NT2/D1 (cell line): ENCODE measurements at places on chromosomes 2 and 18.

GRCh38 chr2:177812713-177813396, 259.7 kb downstream of the PDE11A start:
- DNase-seq = no peak

DNA sequence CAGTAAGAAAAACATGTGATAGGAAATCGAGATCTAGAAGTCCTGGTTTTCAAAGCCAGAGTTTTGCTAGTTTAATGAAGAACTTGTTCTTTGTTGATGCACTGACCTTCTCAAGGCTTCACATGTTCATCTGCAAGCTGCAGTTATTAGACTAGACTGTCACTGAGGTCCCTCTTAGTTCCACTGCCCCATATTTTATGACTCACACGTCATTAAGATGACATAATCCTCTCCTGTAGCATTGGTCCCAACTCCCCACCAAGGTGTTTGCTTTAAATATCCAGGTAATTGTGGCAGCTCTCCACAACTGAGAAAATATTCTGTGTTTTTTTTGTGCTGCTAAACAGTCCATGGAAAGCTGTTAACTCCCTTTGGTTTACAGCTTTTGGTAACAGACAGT, 149.7 kb downstream of the MREG start:
- DNase-seq = no peak

GRCh38 chr2:65026154-65026553, 30.1 kb upstream of the CEP68 start:
- DNase-seq = no peak

GRCh38 chr18:5982332-5982731, 87.0 kb upstream of the TMEM200C start:
- DNase-seq = no peak

- DNase-seq = no peak
Observed at GRCh38 chr2:177244244-177244771, 20.2 kb downstream of the NFE2L2 start.

GRCh38 chr2:113376253-113376912, 61.1 kb upstream of the ZNG1B start:
- no peak for DNase-seq

GRCh38 chr2:46025081-46025480, 272.1 kb upstream of the EPAS1 start:
- DNase-seq = no peak

GRCh38 chr2:192194265-192194865, 368 bp downstream of the TMEFF2 start:
- DNase-seq = no peak

- no peak for DNase-seq
Observed at GRCh38 chr2:85601771-85602475, 575 bp downstream of the TMEM150A start.

- DNase-seq = no peak
Observed at GRCh38 chr2:160278879-160279177, 78.8 kb upstream of the ITGB6 start.

- DNase-seq = no peak
Observed at GRCh38 chr2:128317181-128317898, 1.3 kb downstream of the HS6ST1 start.

DNA sequence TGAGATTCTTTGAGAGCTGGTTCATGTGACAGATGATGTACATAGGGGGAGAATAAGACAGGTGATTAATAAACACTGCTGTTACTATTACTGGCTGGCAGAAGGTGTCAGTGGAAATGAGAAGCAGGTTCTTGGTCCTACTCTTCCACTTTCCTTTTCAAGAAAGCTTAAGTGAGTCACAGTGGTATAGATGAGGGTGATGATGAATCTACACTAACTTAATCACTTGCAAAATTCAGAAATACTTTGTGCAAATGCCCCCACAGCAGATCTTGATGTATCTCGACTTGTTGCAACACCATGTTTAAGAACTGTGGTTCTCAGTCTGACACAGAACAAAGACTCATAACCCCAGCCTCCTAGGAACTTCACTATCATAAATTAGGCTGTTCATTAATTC, 35.9 kb upstream of the MGAT5 start:
- DNase-seq = no peak

DNA sequence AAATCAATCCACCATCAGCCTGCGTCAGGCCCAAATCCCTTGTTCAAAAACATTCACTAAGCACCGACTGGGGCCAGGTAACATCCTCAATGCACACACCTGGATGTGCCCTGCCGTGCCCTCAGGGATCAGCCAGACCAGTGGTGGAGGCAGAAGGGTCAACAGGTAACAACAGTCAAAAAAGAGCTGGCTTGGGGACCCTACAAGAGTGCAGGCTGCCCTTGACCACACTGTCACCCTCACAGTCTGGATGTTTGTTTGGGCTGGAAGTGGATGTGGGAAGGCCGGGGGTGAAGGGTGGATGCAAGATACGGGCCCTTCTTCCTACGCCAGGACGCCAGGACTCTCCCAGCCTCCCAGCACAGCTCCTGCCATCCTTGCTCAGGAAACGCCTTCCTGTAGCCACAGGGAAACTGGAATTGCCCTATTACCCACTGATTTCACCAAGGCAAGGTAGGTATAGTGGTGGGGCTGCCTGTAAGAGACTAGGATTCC, 2.7 kb downstream of the BIN1 start:
- DNase-seq = no peak

- peak; percentile 49 for DNase-seq
Observed at GRCh38 chr2:188456114-188456909, 164.6 kb downstream of the GULP1 start.

DNA sequence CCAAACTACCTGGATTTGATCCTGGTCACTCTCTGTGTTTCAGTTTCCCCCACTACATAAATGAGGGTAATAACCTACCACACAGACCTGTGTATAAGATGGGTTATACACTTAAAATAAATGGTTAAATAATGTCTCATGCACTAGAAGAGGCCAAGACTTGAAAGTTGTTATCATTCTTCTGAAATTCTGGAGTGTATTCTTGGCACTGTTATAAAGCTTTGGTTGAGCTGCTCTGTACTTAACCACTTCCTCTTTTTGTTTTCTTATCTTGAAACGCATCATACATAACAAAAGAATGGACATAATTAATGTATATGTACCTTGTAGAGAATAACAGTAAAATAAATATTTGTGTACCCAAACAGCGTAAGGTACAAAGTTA, 281.0 kb downstream of the AFF3 start:
- no peak for DNase-seq

DNA sequence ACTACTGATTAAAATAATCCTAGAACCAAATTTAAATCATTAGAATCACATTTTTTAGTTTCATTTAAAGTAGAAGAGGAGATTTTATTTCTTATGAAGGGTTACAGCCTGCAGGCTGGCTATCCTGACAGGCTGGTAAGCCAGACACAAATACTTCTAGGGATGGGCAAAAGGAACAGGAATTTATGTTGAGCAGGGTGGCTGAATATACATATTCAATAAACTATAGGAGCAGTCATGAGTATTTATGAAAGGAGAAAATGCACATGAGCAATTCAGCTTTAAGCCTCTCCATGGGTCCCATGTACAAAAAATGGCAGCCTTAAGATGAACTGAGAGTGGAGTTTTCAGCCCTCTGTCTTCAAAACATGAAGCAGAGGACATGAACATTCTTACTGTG, 182.4 kb downstream of the CTNNA2 start:
- DNase-seq = no peak

DNA sequence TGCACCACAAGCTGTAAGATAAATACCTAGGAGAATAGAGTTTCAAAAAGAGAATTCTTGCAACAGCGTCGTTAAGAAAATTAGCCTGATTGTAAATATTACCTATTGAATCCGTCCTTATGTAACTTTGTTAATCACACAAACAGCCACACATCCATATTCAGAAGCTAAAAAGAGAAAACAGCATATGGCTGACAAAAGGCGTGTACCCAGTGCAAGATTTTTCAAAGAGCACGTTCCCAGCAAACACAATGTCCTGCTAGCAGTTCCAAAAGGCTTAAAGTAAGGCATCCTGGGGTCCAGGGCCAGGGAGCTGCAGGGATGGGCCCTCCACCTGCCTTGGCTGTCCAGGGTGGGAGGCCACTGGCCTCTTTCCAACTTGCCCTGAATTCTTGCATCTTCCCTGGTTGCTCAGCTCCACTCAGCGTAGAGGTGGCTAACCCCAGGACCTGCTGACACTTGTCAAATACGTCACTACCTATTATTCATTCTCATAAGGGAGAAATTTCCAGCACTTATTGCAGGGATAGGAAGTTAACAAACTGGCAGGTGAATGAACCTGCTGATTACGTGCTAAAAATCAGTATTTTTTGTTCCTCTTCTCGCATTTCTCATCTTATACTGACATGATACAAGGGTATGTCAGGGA, 102.1 kb upstream of the NEDD4L start:
- no peak for DNase-seq

- DNase-seq = no peak
Observed at GRCh38 chr18:21389283-21389682, 147.3 kb downstream of the GREB1L start.

GRCh38 chr2:224405841-224406370, 4.0 kb upstream of the FAM124B start:
- no peak for DNase-seq

GRCh38 chr2:30445266-30445821, 1.7 kb upstream of the LCLAT1 start:
- DNase-seq = no peak

DNA sequence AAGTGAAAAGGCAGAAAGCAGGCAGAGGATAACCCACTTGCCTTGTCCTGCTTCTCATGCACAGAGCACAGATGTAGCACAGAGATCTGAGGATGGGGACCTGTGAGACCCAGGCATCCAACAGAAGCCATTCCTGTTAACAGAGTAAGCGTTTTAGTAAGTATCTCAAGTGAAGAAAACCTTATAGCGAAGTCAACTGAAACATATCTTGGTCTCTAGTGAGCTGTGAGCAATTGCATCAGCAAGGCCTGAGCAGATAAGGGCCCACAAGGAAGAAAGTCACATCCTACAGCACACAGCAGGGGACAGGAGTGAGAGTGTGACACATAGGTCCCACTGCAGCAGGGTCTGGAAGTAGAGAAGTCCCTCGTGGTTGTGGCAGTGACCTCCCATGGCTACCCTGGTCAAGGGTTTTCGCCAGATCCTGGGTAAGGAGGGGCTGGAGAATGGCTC, 248.7 kb upstream of the TNP1 start:
- DNase-seq = no peak

DNA sequence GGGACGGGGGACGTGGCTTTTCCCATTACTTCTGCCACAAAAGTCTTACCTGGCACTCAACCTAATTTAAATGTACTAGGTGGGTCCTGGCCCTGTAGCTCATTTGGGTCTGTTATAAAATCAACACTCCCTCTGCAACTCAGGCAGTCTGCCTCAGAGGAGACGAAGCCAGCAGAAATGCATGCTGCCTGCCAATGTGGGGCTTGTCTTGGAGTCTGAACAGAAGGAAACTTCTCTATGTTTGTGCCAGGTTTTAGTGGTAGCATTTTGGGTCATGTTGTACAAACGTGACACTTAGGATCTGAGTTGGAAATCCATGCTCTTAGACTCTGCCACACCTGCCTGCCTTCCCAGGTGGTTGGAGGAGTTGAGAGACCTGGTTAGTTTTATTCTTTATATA, 292.5 kb upstream of the FAM98A start:
- no peak for DNase-seq

- peak; percentile 13 for DNase-seq
Observed at GRCh38 chr2:66667301-66667700, 232.4 kb downstream of the MEIS1 start.

GRCh38 chr2:99461828-99462483, 27.9 kb downstream of the REV1 start:
- DNase-seq = no peak

GRCh38 chr2:206867006-206867405, 72.3 kb upstream of the CPO start:
- DNase-seq = no peak

DNA sequence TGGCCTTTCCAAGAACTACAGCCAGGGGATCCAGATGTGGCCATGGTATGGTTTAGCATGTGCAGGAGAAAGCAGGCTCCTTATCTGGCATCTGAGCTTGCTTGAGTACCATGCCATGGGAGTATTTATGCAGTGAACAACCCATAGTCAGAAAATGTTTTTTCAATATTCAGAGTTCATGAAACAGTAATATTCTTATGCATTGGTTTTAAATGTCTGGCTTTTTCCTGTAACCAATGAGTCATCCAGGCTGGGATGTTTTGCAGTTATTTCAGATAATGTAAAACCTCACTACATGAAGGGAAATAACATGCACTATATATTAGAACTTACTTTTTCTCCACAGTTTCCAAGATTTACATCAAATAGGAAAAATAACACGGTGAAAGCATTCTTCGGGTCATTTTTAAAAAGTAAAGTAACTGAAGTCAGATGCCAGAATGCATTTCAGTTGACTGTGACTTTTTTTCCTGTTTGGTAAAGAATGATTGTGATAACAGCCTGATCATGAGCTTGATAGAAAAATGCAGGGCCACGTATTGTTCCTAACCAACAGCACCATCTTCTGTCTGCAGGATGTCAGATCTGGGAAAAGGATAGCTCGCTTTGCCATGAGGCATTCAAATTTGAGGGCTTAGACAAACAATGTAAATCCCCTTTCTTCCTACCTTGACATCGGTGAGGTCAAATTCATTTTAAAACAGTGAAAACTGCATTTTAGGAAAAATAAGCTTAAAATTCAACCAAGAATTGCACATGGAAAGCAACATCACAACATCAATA, 152.8 kb downstream of the DSC3 start:
- peak; percentile 39 for DNase-seq

DNA sequence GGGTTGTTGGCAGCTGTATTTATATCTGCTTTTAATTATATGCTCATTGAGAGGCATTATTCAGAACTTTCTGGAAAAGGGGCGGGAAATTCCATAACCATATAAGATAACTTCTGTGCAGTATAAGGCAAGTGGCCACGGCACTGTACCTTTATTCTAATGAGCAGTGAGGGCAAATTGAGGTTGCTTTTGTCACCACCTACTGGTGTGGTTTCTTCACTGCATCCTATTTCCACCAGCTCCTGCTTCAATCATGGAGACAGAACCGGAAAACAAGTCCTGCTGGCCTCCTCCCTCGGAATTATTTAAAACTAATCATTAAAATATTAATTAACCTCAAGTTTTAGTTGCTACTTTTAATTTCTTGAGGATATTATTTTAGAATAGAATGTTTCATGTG, 759.4 kb downstream of the CBLN2 start:
- DNase-seq = no peak

DNA sequence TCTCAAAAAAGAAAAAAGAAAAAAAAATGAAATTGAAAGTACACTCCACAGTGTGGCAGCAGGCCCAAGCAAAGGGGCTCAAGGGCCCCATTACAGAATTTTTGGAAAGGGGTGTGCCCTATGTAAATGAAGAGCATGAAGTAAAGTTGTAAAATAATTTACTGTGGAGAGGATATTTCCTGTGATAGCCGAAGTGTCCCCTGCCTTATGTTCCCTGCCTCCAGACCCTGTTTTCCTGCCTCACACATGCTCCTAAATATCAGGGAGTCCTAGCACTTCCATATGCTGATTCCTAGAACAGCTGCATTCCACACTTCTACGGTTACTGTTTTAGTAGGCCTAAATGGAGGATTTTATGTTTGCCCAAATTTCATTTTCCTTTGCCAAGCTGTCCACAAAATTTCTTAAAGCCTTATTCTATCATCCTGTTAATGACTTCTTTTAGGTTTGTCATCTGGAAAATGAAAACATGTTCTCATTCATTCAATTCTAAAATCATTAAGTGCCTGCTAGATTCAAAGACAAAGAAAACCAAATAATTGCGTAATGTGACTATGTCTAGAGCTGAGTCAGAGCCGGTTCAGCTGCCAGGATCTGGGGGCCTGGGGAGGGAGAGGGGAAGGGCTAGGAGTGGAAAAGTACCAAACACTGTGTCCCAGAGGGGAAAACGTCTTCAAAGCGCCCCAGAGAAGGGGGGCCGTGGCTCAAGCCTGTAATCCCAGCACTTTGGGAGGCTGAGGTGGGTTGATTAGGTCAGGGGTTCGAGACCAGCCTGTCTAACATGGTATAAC, 25.9 kb upstream of the IMPA2 start:
- DNase-seq = no peak
